Activated CD8-positive, alpha-beta memory T cell treated with anti-CD3 and anti-CD28 coated beads for 36 hours (primary cell): ENCODE measurements at places on chromosomes 6 and 20. TPM values are rescaled to one million over a fixed set of nuclear protein-coding genes. Genes with fewer than 3 reads are reported as not detected.

The RBCK1 gene
- 94.0 TPM for total RNA-seq

The YIPF3 gene
- total RNA-seq: 41.6 TPM

The LKAAEAR1 gene
- not detected for total RNA-seq

The C20orf144 gene
- total RNA-seq: 0.32 TPM

The C6orf141 gene
- not detected for total RNA-seq

The C6orf163 gene
- 0.95 TPM for total RNA-seq

The SERPINB6 gene
- total RNA-seq: 72.1 TPM

The CLVS2 gene
- total RNA-seq: not detected

The IL17F gene
- total RNA-seq: 1.5 TPM
